ENCODE measurements at places on chromosomes 5 and 9.

DNA sequence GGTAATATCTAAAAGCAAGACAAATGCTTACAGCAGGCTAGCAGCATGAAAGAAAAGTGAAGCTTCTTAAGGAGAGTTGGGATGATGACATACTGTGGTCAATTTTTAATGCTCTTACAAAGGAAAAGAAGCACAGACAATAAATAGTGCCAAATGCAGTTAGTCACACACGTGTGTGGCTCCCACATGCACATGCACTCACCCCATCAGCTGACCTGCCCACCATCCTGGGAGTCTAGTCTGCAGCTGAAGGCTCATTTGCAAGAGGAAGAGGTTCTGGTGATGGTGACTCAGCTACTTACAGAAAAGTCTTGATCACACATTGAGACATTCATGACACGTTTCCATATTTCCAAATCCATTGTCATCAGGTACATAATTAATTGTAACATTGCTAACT, 129.3 kb downstream of the MRPL36 start:
- DNase-seq = no peak

DNA sequence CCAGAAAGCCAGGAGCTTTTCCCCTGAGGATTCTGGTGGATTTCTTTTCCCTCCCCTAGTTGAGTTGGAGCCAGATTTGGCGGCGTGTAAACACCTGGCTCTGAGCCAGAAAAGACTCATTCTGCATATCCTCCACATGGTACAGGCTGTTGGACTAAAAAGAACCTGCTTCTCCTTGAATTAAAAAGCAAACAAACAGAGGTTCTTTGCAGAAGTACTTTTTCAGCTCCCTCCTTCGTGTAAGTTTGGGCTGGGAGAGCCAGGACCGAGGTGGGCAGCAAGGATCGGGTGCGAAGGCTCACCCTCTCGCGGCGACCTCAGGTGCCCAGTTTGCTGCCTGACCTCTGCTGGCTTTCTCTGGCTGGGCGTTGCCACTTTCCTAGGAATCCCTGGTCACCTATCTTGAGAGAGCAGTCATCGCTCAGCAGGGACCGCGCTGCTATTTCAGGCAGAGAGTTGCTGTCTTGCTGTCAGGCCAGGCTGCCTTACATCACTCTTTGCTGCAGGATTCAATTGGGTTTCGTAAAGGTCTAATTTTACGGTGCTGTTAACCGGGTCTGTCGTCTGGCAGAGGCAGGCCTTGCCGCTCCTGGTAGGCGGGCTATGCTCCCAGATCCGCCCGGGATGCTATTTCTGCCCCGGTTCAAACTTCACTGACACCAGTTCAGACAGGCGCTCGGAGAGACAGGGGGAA, 3.2 kb downstream of the PAPPA start:
- DNase-seq = no peak

- DNase-seq = no peak
Observed at GRCh38 chr5:137741718-137742117, 5.8 kb upstream of the KLHL3 start.

GRCh38 chr9:91771864-91772263, 178.2 kb downstream of the ROR2 start:
- DNase-seq = no peak

- no peak for DNase-seq
Observed at GRCh38 chr9:120396931-120397330, 183.0 kb downstream of the CDK5RAP2 start.
